ENCODE measurements at places on chromosomes 5 and 9. TPM values are rescaled to one million over a fixed set of nuclear protein-coding genes. Genes with fewer than 3 reads are reported as not detected.
A peak's percentile ranks its signal among the peaks of the same experiment; 100 is the strongest.

The ADAMTS2 gene
- 2.9 TPM for total RNA-seq

The TLR4 gene
- total RNA-seq, result 3.2 TPM

The GARIN3 gene
- total RNA-seq, result not detected

The PRSS3 gene
- total RNA-seq, result 148 TPM

The PCDHB9 gene
- total RNA-seq, result 0.47 TPM

The PTPN3 gene
- 23.6 TPM for total RNA-seq

DNA sequence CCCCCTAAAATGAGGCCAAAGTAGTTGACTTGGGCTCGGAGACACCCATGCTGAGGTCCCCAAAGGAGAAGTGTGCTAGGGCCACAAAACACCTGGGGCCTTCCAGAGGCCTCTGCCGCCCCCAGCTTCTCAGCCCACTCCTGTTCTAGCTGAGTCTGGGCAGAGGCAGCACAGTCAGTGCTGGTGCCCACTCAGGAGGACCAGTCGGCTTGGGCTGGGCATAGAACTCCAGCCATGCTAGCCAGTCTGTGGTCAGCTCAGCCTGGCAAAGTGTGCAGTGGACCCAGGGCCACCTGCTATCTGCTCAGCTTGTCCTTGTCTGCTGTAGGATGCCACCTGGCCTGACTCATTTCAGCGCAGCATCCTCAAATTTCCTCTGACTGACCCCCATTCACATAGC, 254.6 kb downstream of the FSTL4 start:
- no peak for DNase-seq

GRCh38 chr9:98807070-98807813, at the start of gene GALNT12:
Gene GALNT12, plus strand, starts transcription at chr9:98807670. Its CDS starts 29 bp downstream, at chr9:98807699.
- peak; percentile 69 for DNase-seq

GRCh38 chr5:175344331-175345195, 99.4 kb downstream of the DRD1 start:
- no peak for DNase-seq

DNA sequence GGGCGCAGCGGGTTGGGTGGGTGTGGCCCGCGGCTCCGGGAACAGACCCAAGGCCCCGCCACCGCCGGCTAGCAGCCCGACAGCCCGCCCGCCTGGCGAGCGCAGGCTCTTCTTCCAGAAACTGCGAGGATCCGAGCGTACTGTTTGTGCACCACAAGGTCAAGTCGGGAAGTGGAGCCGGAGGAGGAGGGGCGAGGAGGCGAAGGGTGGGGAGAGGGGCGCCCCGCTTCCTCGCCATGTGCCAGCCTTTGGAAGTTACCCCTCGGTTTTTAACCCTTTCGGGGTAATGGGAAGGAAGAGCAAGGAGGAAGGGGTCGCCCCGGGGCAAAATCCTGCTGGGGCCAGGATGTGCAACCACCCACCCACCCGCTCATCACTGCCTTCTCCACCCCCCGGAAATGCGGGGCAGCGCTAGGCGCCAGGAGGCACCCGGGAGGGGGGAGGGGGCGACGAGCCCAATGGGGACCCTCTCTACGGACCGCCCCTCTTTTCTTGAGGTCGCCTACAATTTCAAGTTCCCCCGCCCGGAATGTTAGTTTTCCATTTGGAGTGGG, 1.1 kb upstream of the JADE2 start:
- peak; percentile 90 for DNase-seq

GRCh38 chr5:54440456-54440893, 15.0 kb upstream of the HSPB3 start:
- DNase-seq, result no peak

DNA sequence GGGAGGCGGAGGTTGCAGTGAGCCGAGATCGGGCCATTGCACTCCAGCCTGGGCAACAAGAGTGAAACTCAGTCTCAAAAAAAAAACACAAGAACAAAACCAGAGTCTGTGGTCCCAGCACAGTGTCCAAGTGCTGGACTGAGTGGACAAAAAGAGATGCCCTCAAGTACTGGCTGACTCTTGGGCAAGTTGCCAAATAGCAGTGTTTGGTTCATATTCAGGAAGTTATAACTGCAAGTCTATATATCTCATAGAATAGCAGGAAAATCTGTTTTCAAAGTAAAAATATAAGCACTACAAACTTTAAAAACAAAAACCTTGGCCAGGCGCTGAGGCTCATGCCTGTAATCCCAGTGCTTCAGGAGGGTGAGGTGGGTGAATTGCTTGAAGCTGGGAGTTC, 7.3 kb downstream of the HABP4 start:
- no peak for DNase-seq

GRCh38 chr9:86303316-86303975, 21.1 kb upstream of the ISCA1 start:
- no peak for DNase-seq

GRCh38 chr9:88658311-88658822, 123.4 kb downstream of the NXNL2 start:
- DNase-seq, result peak; percentile 29

- no peak for DNase-seq
Observed at GRCh38 chr5:127700237-127700766, 2.9 kb upstream of the CCDC192 start.

DNA sequence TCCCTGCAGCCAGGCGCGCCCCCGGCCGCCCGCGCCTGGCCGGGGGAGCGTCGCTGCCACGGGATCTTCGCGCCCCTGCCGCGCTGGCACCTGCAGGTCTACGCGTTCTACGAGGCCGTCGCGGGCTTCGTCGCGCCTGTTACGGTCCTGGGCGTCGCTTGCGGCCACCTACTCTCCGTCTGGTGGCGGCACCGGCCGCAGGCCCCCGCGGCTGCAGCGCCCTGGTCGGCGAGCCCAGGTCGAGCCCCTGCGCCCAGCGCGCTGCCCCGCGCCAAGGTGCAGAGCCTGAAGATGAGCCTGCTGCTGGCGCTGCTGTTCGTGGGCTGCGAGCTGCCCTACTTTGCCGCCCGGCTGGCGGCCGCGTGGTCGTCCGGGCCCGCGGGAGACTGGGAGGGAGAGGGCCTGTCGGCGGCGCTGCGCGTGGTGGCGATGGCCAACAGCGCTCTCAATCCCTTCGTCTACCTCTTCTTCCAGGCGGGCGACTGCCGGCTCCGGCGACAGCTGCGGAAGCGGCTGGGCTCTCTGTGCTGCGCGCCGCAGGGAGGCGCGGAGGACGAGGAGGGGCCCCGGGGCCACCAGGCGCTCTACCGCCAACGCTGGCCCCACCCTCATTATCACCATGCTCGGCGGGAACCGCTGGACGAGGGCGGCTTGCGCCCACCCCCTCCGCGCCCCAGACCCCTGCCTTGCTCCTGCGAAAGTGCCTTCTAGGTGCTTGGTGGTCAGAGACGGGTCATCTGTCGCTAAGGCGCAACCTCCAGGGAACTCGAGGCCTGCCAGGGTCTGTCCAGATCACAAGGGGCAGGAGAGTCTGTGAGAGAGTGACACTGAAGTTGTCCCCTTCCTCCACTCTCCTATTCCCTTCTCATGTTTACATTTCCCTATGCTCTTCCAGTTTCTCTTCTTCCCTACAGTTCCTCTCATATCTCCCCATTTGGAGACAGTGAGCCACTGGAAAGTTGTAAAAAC, 1.3 kb downstream of the GPR150 start:
- peak; percentile 45 for DNase-seq

DNA sequence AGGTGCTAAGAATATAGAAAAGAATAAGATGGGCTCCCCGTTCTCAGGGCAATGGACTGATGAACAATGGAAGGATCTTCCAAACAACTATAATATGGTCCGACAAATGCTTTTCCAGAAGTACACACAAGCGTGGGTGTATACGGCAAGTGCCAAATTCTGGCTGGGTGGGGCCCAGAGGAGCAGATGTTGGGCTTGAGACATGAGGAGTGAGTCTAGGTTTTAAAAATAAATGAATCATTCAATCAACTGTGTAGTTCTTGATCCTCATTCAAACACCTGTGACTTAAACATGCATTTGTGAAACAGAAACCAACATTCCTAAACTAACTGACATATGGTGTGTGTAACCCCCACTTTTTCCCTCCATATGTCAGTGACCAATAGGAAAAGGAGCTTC, 47.9 kb downstream of the MFAP3 start:
- DNase-seq, result no peak

DNA sequence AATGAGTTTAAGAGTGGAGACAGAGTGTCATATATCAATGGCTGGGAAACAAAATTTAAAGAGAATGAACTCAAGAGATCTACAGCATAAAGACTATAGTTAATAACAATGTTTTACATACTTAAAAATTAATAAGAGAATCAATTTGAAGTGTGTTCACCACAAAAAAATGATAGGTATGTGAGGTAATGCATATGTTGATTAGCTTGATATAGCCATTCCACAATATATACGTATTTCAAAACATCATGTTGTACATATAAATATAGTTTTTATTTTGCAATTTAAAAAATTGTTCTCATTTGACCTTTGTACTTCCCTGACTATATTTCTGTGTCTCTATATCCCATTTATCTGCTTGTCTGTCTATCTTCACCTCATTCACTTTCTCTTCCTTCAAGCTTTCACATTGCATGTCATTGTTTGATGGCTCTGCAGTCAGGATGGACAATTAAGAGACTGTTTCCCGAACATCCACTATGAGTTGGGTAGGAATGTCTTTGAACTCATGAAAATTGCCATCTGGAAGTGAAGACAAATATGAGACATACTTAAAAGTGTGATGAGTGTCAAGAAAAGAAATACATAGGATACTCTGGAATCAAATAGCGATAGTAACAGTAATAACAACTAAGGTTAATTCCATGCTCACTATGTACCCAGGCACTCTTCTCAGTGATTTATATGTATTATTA, 359.9 kb upstream of the ACTBL2 start:
- no peak for DNase-seq

GRCh38 chr9:136748666-136749611, 614 bp upstream of the LCN6 start:
- no peak for DNase-seq

DNA sequence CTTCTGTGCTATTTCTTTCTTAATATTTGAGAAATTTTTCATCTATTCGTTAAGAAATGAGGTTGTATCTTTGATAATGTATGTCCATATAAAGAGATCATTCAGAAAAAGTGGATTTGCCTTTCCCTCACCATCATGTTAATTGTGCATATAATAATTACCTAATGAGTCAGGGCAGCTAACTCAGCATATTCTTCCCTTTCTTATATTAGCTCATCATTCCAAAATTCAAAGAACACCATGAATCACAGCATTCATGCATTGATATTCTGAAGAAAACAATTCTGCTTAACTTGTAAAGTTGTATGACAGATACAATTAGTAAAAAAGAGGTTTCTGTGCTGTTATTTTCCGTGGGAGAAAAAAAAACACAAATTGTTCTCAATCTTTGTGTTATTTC, 630.6 kb downstream of the TLE1 start:
- no peak for DNase-seq

DNA sequence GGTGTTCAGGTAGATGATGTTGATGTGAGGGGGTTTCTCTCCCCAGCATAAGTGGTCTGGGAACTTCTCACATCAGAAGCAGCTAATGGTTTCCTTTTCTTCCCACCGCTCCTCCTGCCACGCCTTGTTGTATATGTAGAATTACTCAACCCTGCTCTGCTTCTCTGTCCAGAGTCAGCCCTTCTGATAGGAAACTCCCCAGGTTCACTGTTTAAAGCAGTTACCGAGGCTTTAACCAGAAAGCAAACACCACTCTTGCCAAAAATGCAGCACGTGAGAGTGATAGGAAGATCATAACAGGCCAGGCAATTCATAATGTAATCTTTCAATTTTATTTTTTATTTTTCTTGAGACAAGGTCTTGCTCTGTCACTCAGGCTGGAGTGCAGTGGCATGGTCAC, 10.5 kb upstream of the TMEM252 start:
- DNase-seq, result peak; percentile 78

DNA sequence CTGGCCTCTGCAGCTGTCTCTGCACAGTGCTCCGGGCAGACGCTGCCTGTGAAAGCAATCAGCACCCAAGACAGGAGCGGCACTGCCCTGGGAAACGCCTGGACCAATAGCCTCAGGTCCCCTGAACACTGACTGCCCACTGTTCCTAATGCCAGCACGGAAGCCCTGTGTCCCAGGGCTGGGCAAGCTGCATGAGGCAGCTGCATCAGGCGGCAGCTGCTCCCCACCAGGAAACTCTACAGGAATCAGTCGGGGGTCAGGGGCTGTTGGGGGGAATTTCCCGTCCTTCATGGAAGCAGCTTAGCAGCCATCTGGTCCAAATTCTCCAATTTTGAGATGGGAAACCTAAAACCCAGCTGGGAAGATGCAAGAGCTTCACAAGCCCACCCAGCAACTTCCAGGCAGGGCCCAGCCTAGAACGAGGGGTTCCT, 118.6 kb downstream of the VAV2 start:
- no peak for DNase-seq

DNA sequence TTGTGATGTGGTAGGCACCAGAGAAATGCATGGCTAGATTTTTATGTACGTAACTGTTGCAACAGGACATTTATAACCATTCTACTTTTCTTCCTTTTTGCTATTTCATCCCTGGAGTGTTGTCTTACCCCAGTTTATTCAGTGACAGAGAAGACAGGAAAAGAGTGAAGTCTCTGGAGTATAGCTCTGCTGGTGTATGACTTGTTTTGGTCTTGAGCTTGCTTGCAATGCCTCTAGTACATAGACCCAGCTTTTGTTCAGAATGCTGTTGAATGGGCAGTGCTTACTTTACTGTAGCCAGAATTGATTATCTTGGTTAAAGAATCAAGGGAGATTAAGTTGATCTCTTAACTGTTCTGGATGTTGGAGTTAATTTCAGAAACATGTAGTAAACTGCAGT, 94.3 kb downstream of the PBX3 start:
- DNase-seq, result no peak

DNA sequence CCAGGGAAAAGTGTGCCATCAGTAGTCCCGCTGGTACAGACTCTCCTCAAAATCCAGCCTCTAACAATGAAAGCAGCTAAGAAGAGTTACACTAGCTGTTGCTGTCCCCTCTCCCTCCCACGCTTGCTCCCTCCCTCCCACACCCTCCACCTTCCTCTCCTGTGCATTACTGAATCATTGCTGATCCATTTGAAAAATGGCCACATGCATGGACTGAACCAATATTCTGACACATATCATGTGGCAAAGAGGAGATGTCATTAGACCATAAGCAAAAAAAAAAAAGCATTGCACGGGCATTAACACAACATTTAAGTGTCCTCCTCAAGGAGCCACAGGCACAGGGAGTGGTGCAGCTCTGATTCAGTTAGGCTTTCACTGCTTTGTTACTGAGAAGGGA, 37.9 kb downstream of the LHFPL2 start:
- no peak for DNase-seq

- DNase-seq, result peak; percentile 90
Observed at GRCh38 chr9:127568971-127569885, 42.8 kb upstream of the STXBP1 start.

GRCh38 chr9:132732326-132733259, 62.3 kb downstream of the GTF3C4 start:
- DNase-seq, result no peak

GRCh38 chr9:95947118-95947517, 71.6 kb downstream of the ERCC6L2 start:
- no peak for DNase-seq

DNA sequence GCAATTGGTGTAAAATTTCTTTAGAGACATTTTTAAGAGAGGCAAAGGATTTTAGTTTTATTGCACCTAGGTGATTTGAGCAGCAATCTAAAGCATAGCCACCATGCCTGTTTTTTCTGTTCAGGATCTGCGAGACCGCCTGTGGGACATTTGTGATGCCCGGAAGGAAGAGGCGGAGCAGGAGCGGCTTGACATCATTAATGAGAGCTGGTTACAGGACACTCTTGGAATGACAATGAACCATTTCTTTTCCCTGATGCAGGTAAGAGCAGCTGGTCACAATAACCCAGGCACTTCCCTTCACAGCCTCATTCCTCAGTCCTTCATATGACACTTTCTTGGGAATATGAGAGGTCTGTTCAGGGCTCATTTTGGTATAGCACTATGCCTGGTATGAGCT, 103.2 kb upstream of the IL7R start:
- DNase-seq, result no peak

- DNase-seq, result no peak
Observed at GRCh38 chr5:17477573-17478265, 20.3 kb upstream of the TAF11L2 start.

Measured in colonic mucosa (tissue), 4 donors.